ENCODE measurements at places on chromosomes 4 and X. TPM values are rescaled to one million over a fixed set of nuclear protein-coding genes. Genes with fewer than 3 reads are reported as not detected.

Gene BEX5
- 1.4 TPM for total RNA-seq

Gene CT55
- total RNA-seq = not detected

Gene SPIN2A
- total RNA-seq = not detected

Gene PAGE2B
- not detected for total RNA-seq

Gene PCDH19
- 0.81 TPM for total RNA-seq

Gene SH3D19
- total RNA-seq = 13.7 TPM

Gene NPY2R
- total RNA-seq = not detected

Gene IQSEC2
- total RNA-seq = 20.4 TPM

Gene CT45A1
- not detected for total RNA-seq

Gene VCX3A
- 5.6 TPM for total RNA-seq

Gene NRK
- total RNA-seq = not detected

Gene PRRG1
- total RNA-seq = 18.4 TPM

- peak; percentile 66 for DNase-seq
Measured at GRCh38 chrX:140804292-140804691, 94.7 kb downstream of the LINC00632 start.

DNA sequence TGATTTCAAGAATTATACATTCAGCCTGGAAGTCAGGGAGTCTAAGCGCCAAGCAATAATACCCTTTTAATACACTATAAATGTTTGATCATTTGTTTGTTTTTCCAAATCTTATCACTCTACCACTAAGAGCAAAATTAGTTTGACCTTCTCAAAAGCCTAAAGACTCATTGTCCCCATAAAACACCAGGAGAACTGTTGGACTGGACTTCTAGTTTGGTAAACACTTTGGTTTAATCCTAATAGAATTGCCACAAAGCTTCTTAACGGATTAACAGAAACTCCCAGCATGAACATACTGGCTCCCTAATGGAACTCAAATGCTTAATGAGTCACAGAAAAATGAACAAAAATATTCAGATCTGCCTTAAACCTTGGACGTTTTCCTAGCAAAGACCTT is 34.9 kb downstream of the SYTL5 start:
- no peak for DNase-seq

DNA sequence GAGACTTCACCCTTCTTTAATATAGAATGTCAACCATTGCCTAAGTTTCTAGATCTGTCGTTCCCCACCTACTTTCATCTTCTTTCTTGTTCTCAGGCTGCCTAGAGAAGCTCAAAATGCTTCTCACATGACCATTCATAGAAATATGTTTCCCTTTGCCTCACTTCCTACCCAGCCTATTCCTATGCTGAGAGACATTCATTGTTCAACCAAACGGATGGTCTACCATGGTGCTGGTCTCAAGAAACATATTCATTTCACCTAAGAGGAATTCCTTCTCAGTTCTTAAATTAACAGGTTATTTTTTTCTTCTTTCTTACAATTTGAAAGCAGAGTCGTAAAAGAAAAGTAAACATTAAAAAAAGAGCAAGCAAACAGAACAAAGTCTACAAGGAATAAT is 20.3 kb upstream of the SLC7A11 start:
- no peak for DNase-seq

- DNase-seq = no peak
Measured at GRCh38 chr4:66943112-66943511, 602.2 kb downstream of the CENPC start.

- peak; percentile 29 for DNase-seq
Measured at GRCh38 chr4:106718548-106718947, 317.6 kb downstream of the DKK2 start.

DNA sequence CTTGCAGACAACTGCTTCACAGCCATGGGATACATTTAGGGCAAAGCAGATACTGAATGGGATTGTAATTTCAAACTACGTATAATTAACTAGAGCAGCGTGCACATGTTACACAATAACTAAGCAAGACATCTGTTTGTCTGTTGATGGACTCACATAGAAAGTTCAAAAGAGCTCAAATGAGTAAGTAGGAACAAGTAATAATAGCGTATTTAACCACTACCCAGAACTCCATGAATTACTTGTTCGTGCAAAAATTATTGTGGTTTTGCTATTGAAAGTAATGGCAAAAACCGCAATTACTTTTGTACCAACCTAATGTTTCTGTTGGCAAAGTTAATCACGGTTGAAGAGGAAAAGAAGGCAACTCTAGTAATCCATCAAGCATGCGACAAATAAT is 825.4 kb downstream of the PCDH18 start:
- DNase-seq = peak; percentile 27

- peak; percentile 85 for DNase-seq
Measured at GRCh38 chrX:30568136-30568535, 9.4 kb downstream of the TASL start.

DNA sequence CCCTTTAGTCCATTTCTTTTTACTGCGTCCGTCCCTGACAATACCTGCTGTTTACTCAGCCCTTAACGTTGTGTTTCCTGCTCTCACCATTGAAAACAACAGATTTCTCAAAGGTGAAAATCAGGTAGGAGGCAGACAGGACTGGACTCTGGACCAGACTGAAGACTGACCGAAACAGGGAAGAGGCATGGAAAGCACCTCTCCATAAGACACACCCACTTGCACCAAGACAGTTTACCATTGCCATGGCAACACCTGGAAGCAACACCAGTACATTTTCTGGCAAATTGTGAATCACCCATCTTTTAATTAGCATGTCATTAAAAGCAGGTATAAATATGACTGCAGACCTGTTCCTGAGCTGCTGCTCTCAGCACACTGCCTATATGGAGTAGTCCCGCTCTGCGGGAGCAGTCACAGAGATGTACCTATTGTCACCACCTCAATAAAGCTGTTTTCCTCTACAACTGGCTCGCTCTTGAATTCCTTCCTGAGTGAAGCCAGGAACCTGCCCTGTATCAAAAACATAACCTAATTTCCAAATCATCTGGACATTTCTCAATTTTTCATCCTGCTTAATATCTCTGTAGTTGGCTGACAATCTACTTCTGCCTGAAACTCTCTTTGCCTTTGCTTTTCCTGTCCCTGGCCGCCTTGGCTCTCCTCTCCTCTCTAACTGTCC is 117.0 kb downstream of the RNF150 start:
- peak; percentile 22 for DNase-seq

- peak; percentile 39 for DNase-seq
Measured at GRCh38 chr4:112509243-112510141, 6.5 kb downstream of the NEUROG2 start.

DNA sequence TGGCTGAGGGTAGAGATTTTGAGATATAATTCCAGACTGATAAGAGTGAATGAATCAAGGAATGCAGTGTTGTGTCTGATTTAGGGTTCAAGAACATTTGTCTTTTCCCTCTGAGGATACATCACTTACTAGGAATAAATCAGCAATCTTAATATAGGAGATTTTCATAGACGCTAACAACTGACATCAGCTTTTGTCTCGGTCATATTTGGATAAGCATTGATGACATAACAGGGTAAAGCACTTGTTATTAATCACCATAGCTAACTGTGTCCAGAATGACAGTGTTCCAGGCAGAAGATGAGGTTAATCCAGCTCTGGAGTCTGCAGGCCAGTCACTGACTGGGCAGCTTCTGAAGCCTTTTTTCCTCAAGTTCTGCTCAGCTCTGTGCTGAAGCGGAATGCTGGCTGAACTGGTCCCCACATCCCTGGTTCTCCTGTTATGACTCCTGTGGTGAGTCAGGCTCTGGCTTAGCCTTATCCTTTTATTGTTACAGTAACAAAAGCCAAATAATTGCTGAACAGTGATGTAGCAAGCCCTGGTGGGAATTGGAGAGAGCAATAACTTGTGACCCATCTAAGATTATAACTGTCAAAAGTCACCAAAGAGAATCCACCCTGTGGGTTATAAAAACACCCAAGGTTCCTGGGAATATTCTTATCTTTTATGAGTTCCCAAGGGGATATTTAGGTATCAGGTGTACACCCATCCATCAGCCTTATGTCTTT is 41.8 kb downstream of the FNIP2 start:
- DNase-seq = peak; percentile 96

GRCh38 chr4:156771171-156771837 is 200.3 kb downstream of the PDGFC start:
- peak; percentile 89 for DNase-seq

- peak; percentile 66 for DNase-seq
Measured at GRCh38 chr4:168631241-168632162, 134.7 kb downstream of the PALLD start.

DNA sequence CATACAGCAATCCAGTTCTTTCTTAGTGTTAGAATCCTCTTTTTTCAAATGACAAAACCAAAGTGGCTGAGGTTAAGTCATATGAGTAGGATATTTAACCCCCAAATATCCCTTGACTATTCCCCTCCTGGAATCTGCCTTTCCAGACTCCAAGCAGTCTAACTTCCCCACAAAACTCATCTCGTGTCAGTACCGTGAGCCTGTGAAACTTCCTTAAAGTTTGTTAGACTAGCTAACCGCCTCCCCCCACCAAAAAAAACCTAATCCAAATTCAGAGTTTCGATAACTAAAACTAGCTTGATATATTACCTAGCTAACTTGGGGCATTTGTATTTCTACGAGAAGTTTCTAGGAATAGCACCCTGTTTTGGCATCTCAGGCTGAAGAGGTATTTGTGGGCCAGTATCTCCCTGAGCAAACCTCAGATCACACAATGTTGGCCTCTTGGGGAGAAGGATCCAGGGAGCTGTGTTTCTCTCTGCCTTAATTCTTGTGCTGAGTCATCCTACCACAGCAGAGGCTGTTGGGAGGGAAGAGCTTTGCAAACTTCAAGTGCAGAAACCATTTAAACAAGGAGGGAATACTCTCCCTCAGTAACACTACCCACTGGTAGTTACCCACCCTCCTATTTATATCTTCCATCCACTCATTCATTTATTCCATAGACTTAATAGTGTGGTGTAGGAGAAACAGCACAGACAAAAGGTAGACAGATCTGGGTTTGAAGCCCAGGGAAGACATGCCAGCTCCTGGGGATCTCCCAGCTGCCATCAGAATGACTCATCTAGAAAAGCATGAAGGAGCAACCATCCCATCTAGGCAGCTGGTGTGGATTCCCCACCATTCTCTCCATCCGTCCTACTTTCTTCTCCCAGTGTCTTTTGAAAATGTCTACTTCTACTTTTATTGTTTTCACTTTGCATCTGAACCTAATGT is 39.3 kb upstream of the TXK start:
- peak; percentile 90 for DNase-seq

DNA sequence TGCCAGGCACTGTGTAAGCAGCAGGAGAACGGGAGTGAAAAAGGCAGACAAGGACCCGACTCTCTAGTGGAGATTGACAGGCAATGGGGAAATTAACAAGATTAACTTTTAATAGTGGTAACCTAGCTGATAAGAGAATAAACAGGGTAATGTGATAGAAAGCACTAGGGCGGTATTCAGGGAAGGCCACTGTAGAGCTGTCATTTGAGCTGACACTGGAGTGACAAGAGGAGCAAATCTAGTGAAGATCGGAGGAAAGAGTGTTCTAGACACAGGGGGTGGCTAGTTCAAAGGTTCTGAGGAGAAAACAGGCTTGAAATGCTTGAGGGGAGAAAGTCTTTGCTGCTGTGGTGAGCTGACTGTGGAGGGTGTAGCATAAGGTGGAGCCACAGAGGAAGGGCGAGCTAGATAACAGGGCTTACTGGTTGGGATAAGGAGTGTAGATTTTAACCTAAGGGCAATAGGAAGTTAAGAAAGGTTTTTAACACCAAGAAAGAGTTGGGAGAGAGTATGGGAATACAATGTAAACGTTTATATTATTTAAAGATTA is 122.8 kb downstream of the SLC10A7 start:
- DNase-seq = no peak

DNA sequence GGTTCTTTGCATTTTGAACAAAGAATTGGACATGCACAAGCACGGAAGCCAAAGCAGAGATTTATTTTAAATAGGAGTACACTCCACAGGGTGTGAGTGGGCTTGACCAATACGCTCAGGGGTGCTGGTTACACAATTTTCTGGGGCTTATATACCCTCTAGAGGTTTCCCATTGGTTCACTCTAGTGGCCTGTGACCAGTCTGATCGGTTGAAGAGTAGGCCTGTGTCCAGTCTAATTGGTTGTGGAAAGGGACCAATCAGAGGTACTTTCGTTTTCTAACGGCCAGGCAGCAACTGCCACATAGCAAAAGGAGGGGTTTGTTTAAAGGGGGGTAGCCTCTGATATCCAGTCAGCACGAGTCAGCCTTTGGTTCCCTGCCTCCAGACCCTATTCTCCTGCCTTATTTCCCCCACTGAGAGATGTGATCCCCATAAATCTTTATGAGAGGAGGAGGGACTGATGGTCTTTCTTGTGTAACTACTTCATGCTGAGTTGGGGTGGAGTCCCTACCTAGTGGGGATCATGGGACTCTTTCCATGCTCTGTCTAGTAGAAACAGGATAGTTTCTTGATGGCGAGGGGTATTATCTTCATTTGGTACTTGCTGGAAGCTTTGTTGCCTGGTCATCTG is 11.3 kb upstream of the AREG start:
- DNase-seq = peak; percentile 62

DNA sequence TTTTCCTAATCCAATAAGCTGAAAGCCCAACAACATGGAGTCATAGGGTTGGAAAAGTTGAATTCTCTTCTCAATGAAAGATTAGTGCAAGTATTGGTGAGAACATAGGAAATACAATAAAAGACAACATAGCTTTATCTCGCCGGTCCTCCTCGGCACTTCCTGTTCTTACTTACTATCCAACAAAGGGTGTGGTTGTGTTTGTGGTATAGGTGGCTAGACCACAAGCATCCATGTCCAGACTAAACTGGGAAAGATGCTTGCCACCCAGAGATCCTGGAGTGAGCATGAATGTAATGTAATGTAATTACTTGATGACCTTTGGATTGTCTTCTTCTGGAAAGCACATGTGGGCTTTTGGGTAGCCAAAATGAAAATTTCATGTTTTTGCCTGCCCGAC is 223.8 kb downstream of the CPE start:
- DNase-seq = no peak

DNA sequence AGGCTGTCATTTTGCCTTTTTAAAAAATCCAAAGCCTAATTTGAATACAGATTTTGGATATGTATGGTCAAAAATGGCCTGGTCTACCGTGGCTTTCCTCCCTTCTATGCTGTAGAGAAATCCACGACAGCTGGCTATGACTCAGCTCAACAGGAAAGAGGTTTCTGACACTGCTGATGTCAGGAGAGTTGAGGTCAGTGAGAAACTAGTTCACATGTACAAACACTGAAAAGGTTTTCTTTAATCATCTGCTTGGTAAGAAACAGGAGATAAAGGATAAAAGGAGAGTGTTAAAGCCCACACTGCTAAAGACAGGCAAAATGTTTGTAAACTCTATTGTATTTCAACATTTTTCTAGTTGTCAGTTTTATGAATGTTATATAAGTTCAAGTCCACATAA is 113.9 kb downstream of the NYX start:
- DNase-seq = peak; percentile 82

- DNase-seq = no peak
Measured at GRCh38 chr4:142348613-142349021, 497.5 kb downstream of the INPP4B start.

- no peak for DNase-seq
Measured at GRCh38 chrX:104695593-104695992, 129.6 kb downstream of the IL1RAPL2 start.
